Tibial nerve (tissue), 4 donors: ENCODE measurements at places on chromosomes 11 and 22. TPM values are rescaled to one million over a fixed set of nuclear protein-coding genes. Genes with fewer than 3 reads are reported as not detected.

DNA sequence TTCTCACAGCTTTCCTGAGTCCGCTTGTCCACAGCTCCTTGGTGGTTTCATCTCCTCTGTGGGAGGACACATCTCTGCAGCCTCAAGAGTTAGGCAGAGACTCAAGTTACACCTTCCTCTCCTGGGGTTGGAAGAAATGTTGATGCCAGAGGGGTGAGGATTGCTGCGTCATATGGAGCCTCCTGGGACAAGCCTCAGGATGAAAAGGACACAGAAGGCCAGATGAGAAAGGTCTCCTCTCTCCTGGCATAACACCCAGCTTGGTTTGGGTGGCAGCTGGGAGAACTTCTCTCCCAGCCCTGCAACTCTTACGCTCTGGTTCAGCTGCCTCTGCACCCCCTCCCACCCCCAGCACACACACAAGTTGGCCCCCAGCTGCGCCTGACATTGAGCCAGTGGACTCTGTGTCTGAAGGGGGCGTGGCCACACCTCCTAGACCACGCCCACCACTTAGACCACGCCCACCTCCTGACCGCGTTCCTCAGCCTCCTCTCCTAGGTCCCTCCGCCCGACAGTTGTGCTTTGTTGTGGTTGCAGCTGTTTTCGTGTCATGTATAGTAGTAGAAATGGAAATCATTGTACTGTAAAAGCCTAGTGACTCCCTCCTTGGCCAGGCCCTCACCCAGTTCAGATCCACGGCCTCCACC is 11.7 kb downstream of the RASD2 start:
- peaks cover 8% of the 10 kb centered on the region for H3K27me3 ChIP-seq
- no peaks in the 10 kb centered on the region for H3K36me3 ChIP-seq
- H3K4me3 ChIP-seq: no peak overlapping the region
- no peak overlapping the region for H3K27ac ChIP-seq
- DNase-seq: no peak

GRCh38 chr11:63892228-63892627 is 24.7 kb downstream of the RCOR2 start:
- peaks cover 26% of the 10 kb centered on the region for H3K36me3 ChIP-seq
- H3K27me3 ChIP-seq: no peaks in the 10 kb centered on the region
- H3K27ac ChIP-seq: no peak overlapping the region
- peaks cover 61% of the 10 kb centered on the region for H3K4me1 ChIP-seq
- no peak for DNase-seq

DNA sequence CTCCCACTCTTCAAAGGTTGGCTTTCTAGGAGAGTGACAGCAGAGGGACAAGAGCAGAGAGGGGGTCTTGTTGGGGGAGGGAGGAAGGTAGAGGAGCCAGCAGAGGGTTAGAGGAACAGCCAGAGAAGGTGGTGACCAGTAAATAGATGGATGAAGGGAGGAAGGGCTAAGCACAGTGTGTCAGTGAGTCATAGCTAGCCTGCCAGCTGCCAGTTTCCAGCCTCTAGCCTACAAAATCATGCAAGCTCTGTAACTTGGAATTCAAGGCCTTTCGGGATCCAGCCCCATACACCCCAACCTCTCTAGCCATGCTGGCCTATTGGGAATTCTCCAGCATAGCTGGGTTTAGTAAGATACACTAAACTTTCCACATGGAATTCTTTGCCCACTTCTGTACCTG is 147.4 kb upstream of the TEAD1 start:
- no peak overlapping the region for H3K4me3 ChIP-seq
- no peaks in the 10 kb centered on the region for H3K36me3 ChIP-seq
- H3K27me3 ChIP-seq: no peaks in the 10 kb centered on the region
- H3K27ac ChIP-seq: no peak overlapping the region
- DNase-seq: no peak

- no peaks in the 10 kb centered on the region for H3K36me3 ChIP-seq
- peaks cover 11% of the 10 kb centered on the region for H3K4me1 ChIP-seq
- DNase-seq: no peak
- no peak overlapping the region for H3K27ac ChIP-seq
- no peak overlapping the region for H3K4me3 ChIP-seq
Observed at GRCh38 chr22:27315833-27316232, 485.7 kb downstream of the MN1 start.

GRCh38 chr22:32999039-32999815 is 59.0 kb downstream of the SYN3 start:
- H3K36me3 ChIP-seq: no peaks in the 10 kb centered on the region
- peak overlapping the region; percentile 60 for H3K27ac ChIP-seq
- no peak for DNase-seq

GRCh38 chr11:46889689-46890475 is 28.5 kb downstream of the LRP4 start:
- no peak overlapping the region for H3K4me3 ChIP-seq
- no peaks in the 10 kb centered on the region for H3K27me3 ChIP-seq
- peak; percentile 97 for DNase-seq
- no peaks in the 10 kb centered on the region for H3K36me3 ChIP-seq
- H3K4me1 ChIP-seq: no peaks in the 10 kb centered on the region
- no peak overlapping the region for H3K27ac ChIP-seq

The PANX3 gene
- not detected for total RNA-seq

The OR52H1 gene
- total RNA-seq: 7.5 TPM
